ENCODE measurements at places on chromosomes 6 and 20.

DNA sequence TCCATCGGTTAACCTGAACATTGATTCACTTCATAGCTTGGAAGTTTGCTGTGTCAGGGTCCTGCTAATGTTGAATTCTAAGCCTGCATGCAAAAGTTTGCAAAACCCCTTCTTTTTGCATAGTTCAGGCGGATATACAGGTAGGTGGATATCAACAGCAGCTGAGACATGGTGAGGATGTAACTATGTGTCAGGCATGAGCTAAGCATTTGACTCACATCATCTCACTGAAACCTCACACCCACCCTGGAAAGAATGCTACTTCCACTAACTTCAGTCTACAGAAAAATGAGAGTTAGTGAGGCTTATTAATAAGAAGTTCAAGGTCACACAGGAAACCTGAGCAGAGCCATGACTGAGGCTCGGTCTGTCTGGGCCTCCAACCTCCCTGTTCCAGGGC lies 276.9 kb downstream of the BMP7 start:
- H3K4me3 ChIP-seq: no peak overlapping the region
- H3K27me3 ChIP-seq: no peaks in the 10 kb centered on the region
- H3K36me3 ChIP-seq: no peaks in the 10 kb centered on the region
- H3K27ac ChIP-seq: no peak overlapping the region
- DNase-seq: no peak
- H3K4me1 ChIP-seq: no peaks in the 10 kb centered on the region

- DNase-seq: no peak
- H3K36me3 ChIP-seq: no peaks in the 10 kb centered on the region
- peak overlapping the region; percentile 40 for H3K4me3 ChIP-seq
- H3K27me3 ChIP-seq: peaks cover 70% of the 10 kb centered on the region
- no peak overlapping the region for H3K27ac ChIP-seq
Observed at GRCh38 chr6:166308769-166309589, 787 bp upstream of the PRR18 start.

GRCh38 chr6:1285956-1286355 lies 25.9 kb upstream of the FOXQ1 start:
- no peaks in the 10 kb centered on the region for H3K4me1 ChIP-seq
- no peaks in the 10 kb centered on the region for H3K36me3 ChIP-seq
- H3K4me3 ChIP-seq: no peak overlapping the region
- DNase-seq: peak; percentile 60

DNA sequence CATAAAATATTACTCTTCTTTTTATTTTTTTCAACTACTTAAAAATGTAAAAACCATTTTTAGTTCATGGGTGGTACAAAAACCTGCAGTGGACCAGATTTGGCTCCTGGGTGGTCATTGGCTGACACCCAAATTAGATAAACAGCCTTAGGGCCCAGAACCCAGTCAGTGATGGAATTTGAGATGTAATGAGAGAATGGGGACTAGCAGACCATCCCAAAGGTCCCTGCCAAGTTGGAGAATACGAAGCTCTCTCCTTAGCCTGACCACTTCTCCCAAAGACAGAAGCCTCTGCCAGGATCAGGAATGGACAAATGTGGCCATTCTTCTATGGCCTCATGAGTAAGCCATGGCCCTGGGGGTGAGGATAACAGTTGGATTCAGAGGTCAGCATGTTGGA lies 194.7 kb downstream of the NFATC2 start:
- no peaks in the 10 kb centered on the region for H3K36me3 ChIP-seq
- H3K4me3 ChIP-seq: no peak overlapping the region
- no peak for DNase-seq
- H3K4me1 ChIP-seq: no peaks in the 10 kb centered on the region
- no peaks in the 10 kb centered on the region for H3K27me3 ChIP-seq
- no peak overlapping the region for H3K27ac ChIP-seq

- no peaks in the 10 kb centered on the region for H3K36me3 ChIP-seq
- H3K27ac ChIP-seq: no peak overlapping the region
- DNase-seq: no peak
- no peaks in the 10 kb centered on the region for H3K27me3 ChIP-seq
Observed at GRCh38 chr6:89116702-89117101, 1.2 kb downstream of the SRSF12 start.

- no peak overlapping the region for H3K27ac ChIP-seq
- H3K4me3 ChIP-seq: no peak overlapping the region
- no peak for DNase-seq
Observed at GRCh38 chr20:40814631-40814960, 125.6 kb upstream of the MAFB start.

GRCh38 chr6:128456510-128457230 lies 63.7 kb downstream of the PTPRK start:
- H3K4me1 ChIP-seq: peaks cover 3% of the 10 kb centered on the region
- no peaks in the 10 kb centered on the region for H3K36me3 ChIP-seq
- DNase-seq: no peak
- no peaks in the 10 kb centered on the region for H3K27me3 ChIP-seq
- H3K27ac ChIP-seq: no peak overlapping the region

DNA sequence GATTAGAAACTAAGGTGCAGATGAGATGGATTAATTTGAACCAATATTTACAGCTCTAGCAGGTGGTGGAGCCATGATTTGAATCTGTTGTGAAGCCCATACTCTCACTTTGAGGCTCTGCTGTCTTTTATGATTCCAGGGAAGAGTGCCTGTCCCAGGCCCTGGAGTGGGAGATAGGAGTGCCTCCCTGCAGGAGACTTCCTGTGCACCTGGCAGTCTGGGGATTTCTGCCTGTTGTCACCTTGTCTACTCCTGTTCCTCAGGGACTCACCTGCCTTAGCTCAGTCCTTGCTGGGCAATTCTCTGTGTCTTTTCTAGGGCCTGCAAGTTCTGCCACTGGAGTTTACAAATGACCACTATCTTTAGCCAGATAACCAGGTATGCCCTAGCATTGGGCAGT lies 46.3 kb downstream of the SCAND1 start:
- no peak for DNase-seq
- H3K27me3 ChIP-seq: no peaks in the 10 kb centered on the region

- no peaks in the 10 kb centered on the region for H3K36me3 ChIP-seq
- no peak overlapping the region for H3K27ac ChIP-seq
- DNase-seq: peak; percentile 17
- H3K27me3 ChIP-seq: peaks cover 100% of the 10 kb centered on the region
- peaks cover 4% of the 10 kb centered on the region for H3K4me1 ChIP-seq
Observed at GRCh38 chr6:149964308-149965193, 808 bp downstream of the ULBP1 start.

DNA sequence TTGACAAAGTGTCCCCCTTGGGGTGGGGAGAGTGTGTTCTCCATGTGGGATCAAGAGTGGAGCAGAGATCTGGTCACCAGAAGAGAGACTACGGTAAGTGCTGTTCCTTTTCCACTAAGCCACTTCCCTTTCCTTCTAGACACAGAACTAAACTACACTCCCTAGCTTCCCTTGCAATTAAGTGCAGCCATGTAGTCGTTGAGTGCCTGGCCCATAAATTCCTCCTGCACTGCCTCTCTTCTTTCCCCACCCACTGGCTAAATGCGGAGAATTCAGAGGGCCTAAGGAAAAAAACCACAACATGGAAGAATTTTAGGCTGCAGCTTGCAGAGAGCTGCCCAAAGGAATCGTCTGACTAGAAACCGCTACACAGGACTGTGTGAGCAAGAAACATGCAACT lies 1.5 kb downstream of the WDR27 start:
- H3K27ac ChIP-seq: no peak overlapping the region
- DNase-seq: peak; percentile 18
- H3K36me3 ChIP-seq: peaks cover 3% of the 10 kb centered on the region
- no peaks in the 10 kb centered on the region for H3K27me3 ChIP-seq

DNA sequence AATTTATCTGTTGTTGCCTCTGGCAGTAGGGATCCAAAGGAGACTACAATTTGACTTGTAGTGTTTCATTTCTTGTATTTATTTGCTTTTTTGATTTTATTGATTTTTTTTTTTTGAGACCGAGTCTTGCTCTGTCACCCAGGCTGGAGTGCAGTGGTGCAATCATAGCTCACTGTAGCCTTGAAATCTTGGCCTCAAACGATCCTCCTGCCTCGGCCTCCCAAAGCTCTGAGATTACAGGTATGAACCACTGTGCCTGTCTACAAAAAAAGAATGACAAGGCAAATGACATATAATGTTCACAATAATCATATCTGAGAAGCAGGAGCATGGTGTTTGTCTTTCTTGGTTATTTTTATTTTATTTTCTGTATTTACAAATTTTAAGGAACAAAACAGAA lies 117.6 kb upstream of the RNF24 start:
- H3K27me3 ChIP-seq: no peaks in the 10 kb centered on the region
- H3K27ac ChIP-seq: no peak overlapping the region
- no peak for DNase-seq
- H3K4me3 ChIP-seq: no peak overlapping the region

DNA sequence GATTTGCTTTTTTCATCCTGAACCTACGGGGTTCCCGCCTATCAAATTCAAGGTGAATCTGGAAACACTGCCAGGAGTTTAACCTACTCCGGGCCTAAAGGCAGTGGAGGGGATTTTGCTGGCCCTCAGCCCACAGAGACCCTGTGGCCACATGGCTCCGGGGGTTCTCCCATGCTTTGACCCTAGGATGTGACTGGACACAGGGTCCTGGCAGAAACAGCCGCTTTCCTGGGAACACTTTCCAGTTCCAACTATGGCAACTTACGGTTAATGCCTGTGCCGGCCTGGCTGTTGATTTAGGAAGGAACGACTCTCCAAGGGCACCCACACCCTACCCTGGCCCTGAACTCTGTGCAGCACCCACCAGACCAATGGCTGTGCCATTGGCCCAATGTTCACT lies 141.7 kb upstream of the RPS6KA2 start:
- no peak overlapping the region for H3K27ac ChIP-seq
- peaks cover 4% of the 10 kb centered on the region for H3K27me3 ChIP-seq
- no peak overlapping the region for H3K4me3 ChIP-seq
- no peaks in the 10 kb centered on the region for H3K4me1 ChIP-seq
- DNase-seq: no peak

- peaks cover 8% of the 10 kb centered on the region for H3K4me1 ChIP-seq
- peak; percentile 67 for DNase-seq
- H3K27me3 ChIP-seq: no peaks in the 10 kb centered on the region
Observed at GRCh38 chr6:44464527-44465310, 77.2 kb downstream of the CDC5L start.

DNA sequence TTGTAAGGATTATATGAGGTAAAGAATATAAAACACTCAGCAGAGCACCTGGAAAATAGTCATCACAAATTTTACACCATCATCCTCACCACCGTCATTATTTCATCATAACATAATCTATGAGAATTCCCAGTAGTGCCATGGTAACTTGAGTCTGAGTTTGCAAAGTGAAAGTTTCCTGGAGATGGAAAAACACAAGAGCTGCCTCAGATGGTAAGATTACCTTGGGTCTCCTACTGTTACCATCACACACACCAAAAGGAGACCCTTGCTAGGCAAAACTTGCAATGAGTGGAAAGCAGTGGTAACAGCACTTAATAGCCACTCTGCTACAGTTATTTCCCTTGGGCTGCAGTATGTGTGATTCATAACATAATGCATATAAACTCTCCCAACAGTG lies 589.8 kb downstream of the RNF144B start:
- H3K27ac ChIP-seq: no peak overlapping the region
- H3K36me3 ChIP-seq: no peaks in the 10 kb centered on the region
- no peak overlapping the region for H3K4me3 ChIP-seq
- DNase-seq: no peak
- H3K4me1 ChIP-seq: peaks cover 12% of the 10 kb centered on the region

DNA sequence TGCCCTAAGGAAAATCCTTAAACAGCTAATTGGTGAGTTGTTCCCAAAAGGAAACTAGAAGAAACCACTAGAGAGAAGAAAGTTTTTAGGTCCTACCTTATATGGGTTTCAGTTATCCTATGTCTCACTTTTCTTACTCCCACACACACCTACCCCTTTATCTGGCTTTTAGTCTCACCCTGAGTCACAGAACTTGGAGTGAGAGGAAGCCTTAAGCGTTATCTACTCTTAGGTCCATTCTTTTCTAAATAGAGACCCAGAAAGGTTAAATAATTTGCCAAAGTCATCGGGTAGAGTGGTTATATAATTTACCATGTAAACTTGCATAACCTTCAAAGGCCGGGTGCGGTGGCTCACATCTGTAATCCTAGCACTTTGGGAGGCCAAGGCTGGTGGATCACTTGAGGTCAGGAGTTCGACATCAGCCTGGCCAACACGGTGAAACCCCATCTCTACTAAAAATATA lies 4.3 kb upstream of the RPP21 start:
- no peaks in the 10 kb centered on the region for H3K4me1 ChIP-seq
- no peak overlapping the region for H3K4me3 ChIP-seq
- DNase-seq: no peak
- peaks cover 20% of the 10 kb centered on the region for H3K36me3 ChIP-seq
- H3K27ac ChIP-seq: no peak overlapping the region

DNA sequence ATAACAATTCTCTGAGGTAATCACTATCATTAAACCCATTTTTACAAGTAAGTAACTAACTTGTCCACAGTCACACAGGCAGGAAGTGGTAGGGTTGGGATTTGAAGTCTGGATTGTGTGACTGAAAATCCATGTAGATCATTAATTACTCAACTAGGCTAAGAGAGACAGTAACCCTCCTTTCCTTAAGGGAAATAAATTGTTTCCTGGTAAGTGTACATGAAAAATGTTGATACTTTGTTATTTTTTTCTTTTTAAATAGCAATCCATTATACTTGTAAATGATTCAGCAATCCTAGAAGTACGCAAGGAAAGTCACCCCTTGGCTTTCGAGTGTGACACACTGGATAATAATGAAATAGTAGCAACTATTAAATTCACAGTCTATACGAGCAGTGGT lies 11.6 kb downstream of the SPACA1 start:
- H3K4me1 ChIP-seq: no peaks in the 10 kb centered on the region
- DNase-seq: no peak
- H3K27ac ChIP-seq: no peak overlapping the region

GRCh38 chr6:109059571-109060021 lies 35.0 kb downstream of the SESN1 start:
- H3K4me1 ChIP-seq: no peaks in the 10 kb centered on the region
- H3K36me3 ChIP-seq: no peaks in the 10 kb centered on the region
- no peak overlapping the region for H3K27ac ChIP-seq
- DNase-seq: no peak

DNA sequence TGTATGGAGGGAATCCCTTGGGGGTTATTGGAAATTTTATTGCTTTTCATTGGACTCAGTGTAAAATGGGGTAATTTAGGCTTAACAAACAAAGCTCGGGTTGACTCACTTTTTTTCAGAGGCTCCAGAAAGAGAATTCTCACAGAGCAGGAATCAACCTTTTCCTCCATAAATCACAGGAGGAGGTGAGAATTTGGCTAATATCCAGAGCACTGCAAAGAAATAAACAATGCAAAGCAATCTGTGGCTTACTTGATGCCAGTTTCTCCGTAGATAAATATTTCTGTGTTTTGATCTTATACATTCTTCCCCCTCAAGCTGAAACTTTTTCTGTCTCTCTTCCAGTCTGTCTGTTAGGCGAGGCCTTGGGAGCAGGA lies 176.6 kb downstream of the TSHZ2 start:
- no peaks in the 10 kb centered on the region for H3K36me3 ChIP-seq
- peak overlapping the region; percentile 74 for H3K27ac ChIP-seq
- H3K27me3 ChIP-seq: no peaks in the 10 kb centered on the region
- H3K4me1 ChIP-seq: peaks cover 36% of the 10 kb centered on the region

GRCh38 chr6:158769771-158770432 lies 49.3 kb downstream of the EZR start:
- H3K27ac ChIP-seq: peak overlapping the region; percentile 76
- H3K27me3 ChIP-seq: no peaks in the 10 kb centered on the region
- H3K36me3 ChIP-seq: peaks cover 74% of the 10 kb centered on the region
- H3K4me1 ChIP-seq: no peaks in the 10 kb centered on the region
- DNase-seq: no peak

- no peak for DNase-seq
- no peak overlapping the region for H3K4me3 ChIP-seq
- no peak overlapping the region for H3K27ac ChIP-seq
- H3K27me3 ChIP-seq: no peaks in the 10 kb centered on the region
- H3K36me3 ChIP-seq: no peaks in the 10 kb centered on the region
Observed at GRCh38 chr6:160871320-160871719, 120.2 kb upstream of the MAP3K4 start.
